Stimulated activated CD8-positive, alpha-beta memory T cell treated with anti-CD3 and anti-CD28 coated beads, Interleukin-15, amount 100 ng/mL, for 24 hours (primary cell): ENCODE measurements at places on chromosomes 7 and 10.

DNA sequence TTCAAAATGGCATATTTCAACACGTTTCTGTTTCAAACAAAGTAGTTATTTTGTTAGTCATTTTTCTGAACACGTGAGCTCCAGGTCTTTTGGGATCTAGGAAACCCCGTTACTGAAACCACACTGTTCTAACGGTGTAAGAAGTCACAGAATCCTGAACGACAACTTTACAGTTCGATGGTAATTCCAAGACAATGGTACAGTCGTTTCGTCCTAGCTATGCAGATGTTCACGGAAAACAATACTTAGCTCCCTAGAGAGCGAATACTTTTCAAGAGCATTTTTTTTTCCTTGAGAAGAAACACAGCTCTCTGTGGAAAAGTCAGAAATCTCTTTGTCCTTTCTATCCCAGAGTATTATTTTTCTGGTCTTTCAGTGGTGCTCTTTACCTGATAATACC, 254.1 kb downstream of the ADARB2 start:
- no peak for DNase-seq

GRCh38 chr10:29630205-29631048, 4.3 kb downstream of the SVIL start:
- DNase-seq = no peak

- no peak for DNase-seq
Measured at GRCh38 chr10:70954381-70955176, 66.2 kb upstream of the PCBD1 start.

GRCh38 chr10:43998021-43998809, 349.5 kb upstream of the ZNF32 start:
- no peak for DNase-seq

DNA sequence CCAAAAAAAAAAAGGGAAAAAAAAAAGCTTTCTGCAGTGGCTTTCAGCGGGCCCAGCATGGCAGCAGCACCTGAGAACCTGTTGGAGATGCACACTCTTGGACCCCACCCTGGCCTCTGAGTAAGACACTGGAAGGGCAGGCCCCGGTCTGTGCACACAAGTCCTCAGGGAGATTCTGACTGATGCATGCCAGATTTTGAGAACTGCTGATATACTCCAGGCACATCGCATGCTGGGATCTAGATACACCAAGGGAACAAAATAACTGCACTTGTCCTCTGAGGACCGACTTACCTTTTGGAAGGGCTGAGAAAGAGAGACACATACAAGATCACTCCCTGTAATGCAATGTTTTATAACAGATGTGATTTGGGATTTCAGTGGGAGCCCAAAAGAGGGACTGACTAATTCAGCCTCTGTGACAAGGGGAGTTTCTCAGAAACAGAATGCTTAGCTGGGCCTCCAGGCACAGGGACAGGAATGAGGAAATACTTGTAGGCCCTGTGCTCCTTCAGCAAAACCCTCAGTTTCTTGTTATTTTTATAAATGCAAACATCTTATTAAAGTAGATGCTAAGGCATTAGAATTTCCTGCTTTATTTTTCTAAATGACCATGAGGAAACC, 8.2 kb downstream of the EGFR start:
- DNase-seq = no peak

- DNase-seq = no peak
Measured at GRCh38 chr10:45249978-45250693, 65.3 kb downstream of the OR13A1 start.

- no peak for DNase-seq
Measured at GRCh38 chr10:130714742-130715467, 578.7 kb downstream of the GLRX3 start.

GRCh38 chr10:87504307-87504639, 420 bp upstream of the MINPP1 start:
- no peak for DNase-seq

- no peak for DNase-seq
Measured at GRCh38 chr7:94498918-94499317, 10.7 kb upstream of the CASD1 start.

GRCh38 chr10:69716711-69717560, 84.8 kb upstream of the COL13A1 start:
- DNase-seq = peak; percentile 52

GRCh38 chr7:102925976-102926782, 13.4 kb downstream of the LRRC17 start:
- DNase-seq = no peak

DNA sequence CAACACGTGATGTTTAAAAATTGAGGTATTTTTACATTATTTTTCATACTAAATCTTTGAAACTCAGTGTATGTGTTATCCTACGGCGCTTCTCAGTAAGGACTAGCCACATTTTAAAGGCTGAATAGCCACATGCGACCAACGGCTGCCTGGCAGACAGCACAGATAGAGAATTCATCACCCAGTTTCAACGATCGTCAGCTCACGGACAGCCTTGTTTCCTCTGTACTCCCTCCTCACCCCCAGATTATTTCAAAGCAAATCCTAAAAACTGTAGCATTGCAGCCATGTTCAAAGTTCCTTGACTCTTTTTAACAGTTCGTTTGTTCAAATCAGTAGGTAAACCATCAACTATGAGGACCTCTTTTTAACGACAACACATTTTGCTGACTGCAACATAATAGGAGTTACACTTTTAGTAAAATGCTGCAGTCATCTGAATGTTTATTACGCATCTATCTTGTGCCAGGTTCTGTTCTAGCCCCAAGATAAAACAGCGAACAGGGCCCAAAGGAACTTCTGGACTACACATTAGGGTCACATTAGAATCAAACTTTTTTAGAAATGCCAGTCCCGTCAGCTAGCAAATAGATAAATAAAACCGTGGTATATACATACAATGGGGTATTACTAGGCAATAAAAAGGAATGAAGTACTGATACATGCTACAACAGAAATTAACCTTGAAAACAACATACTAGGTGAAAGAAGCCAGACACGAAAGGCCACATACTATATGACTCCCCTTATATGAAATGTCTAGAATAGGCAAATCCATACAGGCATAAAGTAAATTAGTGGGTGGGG, 5.7 kb downstream of the OSBPL3 start:
- no peak for DNase-seq

GRCh38 chr10:77987671-77988255, 41.6 kb downstream of the POLR3A start:
- DNase-seq = no peak

GRCh38 chr7:151018421-151019129, 5.7 kb downstream of the ATG9B start:
- DNase-seq = no peak

DNA sequence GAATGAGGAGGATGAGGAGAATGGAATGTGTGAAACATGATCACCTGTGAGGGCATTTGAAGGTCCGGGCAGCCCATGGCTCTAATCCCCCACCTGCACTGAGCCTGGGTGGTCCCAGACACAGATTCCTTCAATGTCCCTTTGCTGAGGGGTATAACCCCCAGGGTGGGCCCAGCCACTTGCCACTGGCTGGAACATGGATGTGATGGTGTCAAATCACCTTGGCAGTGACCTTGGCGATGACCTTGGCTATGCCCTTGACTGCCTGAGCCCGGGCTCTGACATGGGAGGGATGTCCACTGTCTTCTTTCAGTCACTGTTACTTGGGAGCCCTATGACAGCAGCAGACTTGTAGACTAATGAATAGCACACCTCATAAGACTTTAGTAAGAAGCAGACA, 44.0 kb downstream of the PRKCQ start:
- DNase-seq = no peak

- peak; percentile 34 for DNase-seq
Measured at GRCh38 chr7:143305423-143306070, 10.4 kb upstream of the CLCN1 start.

DNA sequence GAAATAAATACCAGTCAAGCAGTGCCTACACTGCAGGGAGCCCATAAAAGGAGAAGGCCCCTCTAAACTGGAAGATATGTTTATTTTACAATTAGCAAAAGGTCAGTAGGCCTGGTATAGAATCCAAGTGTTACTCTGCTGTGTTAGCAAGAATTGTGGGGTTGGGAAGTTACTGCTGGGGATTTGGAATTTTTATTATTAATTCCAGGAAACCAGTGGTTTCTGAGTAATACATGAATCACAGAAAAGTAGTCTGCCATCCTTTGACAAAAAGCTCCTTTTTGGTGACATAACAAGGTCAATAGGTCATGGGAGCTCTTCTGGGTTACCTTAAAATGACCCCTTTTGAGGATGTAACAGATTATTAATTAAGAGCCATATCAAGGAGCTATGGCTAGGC, 67.4 kb downstream of the ZNF92 start:
- no peak for DNase-seq

GRCh38 chr10:28479927-28480627, 52.8 kb upstream of the WAC start:
- DNase-seq = no peak

DNA sequence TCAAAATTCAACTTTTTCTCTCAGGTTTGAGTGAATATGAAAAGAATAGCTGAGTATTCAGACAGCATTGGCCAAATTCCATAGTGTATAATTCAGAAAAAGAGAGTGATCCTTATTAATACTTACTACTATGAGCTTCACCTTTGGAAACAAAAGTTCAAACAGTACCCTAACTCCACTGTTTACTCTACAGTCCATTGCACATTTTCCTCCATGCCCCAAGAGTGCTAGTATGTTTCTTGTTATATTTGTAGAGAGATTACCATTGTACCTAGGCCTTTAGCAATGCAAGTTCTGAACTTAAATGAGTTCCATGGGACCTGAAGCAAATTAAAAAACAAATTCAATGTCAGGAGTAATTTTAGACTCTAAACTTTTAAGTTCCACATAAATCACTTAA, 48.1 kb downstream of the MAGI2 start:
- no peak for DNase-seq
